ENCODE measurements at places on chromosomes 11 and 22.

DNA sequence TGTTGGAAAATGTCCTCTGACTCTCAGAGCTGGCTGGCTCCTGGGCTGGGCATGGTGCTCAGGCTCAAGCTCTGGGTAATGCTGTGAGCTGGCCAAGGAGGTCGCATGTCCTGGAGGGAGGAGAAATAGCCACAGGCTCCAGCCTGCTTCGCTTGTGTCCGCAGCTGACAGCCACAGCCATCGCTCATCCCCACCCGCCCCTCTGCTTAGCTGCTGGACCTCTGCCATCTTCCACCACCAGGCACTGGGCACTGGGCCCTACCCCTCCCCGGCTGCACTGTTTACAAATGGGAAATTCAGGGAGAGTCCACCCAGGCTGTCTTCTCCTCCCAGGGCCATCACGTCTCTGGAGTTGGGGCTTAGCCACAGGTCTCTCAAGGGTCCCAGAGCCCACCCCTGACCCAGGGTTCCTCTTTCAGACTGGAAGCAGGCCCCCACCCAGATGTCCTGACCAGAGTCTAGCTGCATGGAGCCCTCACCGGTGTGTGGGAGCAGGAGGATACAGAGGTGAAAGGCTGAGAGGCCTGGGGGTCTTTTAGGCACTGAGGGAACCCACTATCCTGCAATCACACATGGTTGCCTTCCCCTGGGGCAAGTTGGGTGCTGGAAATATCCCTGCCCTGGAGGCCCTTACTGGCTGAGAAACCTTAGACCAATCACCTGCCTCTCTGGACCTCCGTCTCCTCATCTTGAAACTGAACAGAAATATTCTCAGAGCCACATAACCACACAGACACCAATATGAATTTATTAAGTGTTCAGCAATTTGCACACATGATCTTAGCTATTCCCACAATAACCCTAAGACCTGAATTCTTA, 62.7 kb downstream of the CD82 start:
- no peak for DNase-seq

DNA sequence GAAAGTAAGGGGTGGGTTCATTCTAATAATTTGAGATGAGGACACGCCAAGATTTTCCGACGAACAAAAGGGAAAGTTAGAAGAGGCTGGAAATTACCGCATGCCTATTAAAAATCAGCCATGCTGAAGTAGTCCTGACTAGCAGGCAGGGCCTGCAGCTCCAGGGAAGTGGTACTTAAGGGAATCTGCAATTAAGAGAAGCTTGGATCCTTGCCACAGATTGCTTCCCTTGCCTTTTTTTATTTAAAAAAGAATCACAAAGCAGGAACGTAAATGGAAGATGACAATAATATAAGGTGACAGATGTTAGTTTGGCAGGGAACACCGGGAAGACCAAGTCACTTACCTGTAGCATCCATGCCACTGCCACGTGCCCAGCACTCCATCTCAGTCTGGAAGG, 359.3 kb downstream of the CADM1 start:
- no peak for DNase-seq

- DNase-seq: no peak
Observed at GRCh38 chr22:27585141-27585540, 216.4 kb downstream of the MN1 start.

- no peak for DNase-seq
Observed at GRCh38 chr11:73380331-73380730, 4.1 kb downstream of the RELT start.

DNA sequence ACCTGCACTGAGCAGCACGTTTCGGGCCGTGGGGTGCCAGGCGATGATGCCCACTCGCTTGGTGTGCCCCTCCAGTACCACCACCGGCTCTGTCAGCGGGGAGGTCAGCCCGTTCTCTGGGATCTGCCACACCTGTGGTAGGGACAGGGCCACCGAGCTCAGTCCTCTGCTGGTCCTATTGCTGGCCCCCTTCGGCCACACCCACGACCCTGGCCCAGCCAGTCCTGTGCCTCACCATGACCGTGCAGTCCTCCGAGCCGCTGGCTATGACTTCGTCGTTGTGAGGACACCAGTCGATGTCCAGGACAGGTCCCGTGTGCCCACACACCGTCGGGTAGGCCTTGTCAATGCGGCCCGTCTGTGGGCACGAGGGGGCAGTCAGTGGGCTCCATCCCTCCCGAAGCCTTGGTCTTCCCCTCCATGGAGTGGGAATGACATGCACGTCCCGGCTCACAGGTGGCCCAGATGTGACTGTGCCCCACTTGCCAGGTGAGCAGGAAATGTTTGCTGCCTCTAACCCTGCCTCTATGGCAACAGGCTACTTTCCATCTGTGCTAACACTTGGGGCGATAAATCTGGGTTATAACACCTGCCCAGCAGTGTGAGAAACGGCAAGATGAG, 1.4 kb downstream of the CORO1B start:
- no peak for DNase-seq

DNA sequence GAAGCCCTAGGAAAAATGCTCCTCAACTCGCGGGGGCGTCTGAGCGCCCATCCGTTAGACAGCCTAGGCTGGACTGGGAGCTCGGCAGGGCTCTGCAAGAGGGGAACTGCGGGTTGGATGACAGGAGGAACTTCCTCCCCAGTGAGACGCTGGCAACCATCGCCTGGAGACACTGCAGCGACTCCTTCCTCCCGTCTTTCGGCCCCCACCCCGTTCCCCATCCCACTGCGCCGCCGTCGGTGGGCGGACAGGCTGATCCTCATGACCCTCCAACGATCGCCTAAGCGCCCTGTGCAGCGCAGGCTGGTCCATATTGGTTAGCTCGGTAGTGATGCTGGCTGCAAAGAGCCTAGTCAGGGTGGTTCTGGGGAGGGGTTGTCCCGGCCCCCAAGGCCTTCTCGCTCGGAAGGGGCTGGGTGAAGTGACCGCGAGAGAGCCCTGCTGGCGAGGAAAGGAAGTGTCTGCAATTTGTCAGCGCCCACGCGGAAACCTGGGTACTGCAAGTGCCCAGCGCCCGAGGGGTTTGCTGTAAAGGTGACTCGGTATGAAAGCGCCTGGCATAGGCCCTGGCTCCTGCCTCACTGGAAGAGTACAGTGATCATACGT, 638 bp downstream of the NRGN start:
- DNase-seq: peak; percentile 10

- no peak for DNase-seq
Observed at GRCh38 chr11:36478700-36479329, 31.3 kb downstream of the TRAF6 start.

GRCh38 chr11:28679795-28680468, 571.7 kb downstream of the METTL15 start:
- DNase-seq: no peak

DNA sequence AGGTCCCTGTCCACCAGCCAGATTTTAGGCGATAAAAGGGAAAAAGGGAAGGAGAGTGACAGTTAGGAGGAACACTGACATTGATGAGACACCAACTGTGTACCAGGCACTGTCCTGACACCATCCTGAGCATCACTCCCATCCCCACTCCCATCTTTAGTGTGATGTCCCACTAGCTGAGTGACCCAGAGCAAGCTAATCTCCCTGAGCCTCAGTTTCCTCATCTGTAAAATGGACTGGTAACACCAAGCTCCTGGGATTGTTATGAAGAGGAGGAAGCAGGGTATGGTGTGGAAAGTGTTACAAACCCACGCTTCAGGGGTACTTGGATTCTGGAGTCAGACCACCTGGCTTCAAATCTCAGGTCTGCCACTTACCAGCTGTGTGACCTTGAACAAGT, 8.5 kb upstream of the P2RY6 start:
- DNase-seq: no peak

GRCh38 chr11:63503492-63503891, 2.4 kb upstream of the LGALS12 start:
- DNase-seq: no peak

Measured in activated naive CD4-positive, alpha-beta T cell (primary cell).